AG09309 (cell line): ENCODE measurements at places on chromosomes 2 and 18.

DNA sequence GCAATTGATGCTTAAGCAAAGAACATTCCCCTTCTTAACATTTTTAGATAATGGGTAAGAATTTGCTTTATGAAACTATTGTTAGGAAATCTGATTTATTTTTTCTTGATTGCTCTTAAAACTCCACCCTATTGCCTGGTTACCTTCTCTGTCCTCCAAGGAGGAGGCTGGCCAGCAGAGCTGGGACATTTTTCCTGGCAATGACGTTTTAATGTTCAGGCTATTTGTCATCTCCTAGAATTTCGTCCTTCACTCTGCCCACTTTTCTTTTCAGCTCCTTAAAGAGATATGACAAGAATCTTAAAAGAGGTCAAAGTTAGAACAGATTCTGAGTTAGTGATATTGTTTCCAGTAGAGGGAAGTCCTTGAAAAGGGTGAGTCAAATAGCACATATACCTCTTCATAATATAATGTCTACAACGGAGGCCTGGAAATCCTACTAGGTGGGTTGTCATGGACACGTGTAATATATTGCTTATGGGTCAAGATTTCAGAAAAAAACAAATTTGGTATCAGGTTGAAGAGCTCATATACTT, 141.0 kb downstream of the CMPK2 start:
- no peak for DNase-seq

- peak; percentile 59 for DNase-seq
Observed at GRCh38 chr2:124683536-124684428, 658.7 kb downstream of the CNTNAP5 start.

DNA sequence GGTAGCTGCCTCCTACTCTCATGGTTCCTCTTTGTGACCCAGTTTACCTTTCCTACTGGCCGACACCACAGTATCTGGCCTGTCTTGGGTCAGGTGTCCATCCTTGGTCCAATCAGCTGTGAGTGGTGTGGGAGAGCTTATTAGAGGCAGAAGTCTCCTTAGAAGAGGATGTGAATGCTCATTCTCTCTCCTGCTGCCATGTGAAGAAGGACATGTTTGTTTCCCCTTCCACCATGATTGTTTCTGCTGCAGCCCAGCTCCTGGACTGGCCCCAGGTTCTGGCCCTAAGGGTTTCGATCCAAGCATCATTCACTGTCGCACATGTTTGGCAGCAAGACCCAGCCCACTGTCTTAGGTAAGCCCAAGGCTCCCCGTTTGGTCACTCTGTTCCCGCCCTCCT, 55.3 kb upstream of the TGIF1 start:
- DNase-seq, result no peak

GRCh38 chr2:177478907-177479306, 86.3 kb downstream of the AGPS start:
- DNase-seq, result no peak

GRCh38 chr2:235087832-235088495, 136.1 kb downstream of the SH3BP4 start:
- no peak for DNase-seq

DNA sequence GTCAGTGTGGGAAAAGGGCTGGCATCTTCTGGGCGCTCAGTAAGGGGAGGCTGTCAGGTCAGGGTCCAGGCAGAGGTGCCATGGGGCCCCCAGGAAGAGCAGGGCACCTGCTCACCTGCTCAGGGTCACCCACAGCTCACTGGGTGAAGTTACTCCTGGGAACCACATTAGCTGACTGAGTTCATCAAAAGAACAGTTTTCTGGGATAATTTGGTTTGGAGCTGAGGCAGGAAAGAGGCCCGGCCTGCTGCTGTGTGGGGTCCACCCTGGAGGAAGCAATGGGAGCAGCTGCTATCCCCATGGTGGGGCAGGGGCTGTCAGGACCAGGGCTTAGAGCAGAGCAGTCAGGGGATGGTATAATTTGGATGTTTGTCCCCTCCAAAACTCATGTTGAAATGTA, 97.2 kb upstream of the GPC1 start:
- DNase-seq, result no peak

DNA sequence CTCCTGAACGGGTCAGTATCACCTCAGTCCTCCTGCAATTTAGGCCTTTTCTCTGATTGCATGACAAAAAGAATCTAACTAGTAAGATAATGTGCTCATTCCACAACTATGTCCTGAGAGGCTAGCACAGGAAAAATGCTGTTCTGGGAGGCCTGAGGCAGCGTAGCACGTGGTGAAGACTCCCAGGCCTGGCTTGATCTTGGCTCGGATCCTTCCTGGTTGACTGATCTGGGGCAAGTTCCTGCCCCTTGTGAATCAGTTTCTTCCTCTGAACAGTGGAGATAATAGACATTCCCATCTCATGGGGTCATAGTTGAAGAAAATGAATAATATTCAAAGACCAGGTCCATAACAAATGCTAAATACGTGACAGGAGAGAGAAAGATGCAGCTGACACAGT, 12.3 kb downstream of the FBLN7 start:
- peak; percentile 92 for DNase-seq

DNA sequence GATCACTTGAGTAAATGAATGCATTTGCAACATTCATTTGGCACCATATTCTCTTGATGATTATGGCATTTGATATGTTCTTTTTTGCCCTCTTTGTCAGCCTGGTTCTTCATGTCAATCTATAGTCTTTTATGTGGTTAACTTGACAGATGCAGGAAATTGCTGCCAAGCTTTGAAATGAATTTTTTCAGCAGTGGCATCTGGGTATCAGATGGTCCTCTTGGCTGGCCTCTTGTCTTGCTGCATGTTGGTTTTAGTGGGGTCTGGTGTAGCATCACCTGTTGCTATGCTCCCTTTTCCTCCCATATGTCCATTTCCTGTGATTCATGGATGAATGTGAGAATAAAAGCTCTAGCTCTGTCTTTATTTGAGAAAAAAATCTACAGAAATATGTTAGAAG, 119.9 kb downstream of the DPP4 start:
- no peak for DNase-seq

- DNase-seq, result no peak
Observed at GRCh38 chr2:227616631-227617030, 667 bp upstream of the SCYGR4 start.

DNA sequence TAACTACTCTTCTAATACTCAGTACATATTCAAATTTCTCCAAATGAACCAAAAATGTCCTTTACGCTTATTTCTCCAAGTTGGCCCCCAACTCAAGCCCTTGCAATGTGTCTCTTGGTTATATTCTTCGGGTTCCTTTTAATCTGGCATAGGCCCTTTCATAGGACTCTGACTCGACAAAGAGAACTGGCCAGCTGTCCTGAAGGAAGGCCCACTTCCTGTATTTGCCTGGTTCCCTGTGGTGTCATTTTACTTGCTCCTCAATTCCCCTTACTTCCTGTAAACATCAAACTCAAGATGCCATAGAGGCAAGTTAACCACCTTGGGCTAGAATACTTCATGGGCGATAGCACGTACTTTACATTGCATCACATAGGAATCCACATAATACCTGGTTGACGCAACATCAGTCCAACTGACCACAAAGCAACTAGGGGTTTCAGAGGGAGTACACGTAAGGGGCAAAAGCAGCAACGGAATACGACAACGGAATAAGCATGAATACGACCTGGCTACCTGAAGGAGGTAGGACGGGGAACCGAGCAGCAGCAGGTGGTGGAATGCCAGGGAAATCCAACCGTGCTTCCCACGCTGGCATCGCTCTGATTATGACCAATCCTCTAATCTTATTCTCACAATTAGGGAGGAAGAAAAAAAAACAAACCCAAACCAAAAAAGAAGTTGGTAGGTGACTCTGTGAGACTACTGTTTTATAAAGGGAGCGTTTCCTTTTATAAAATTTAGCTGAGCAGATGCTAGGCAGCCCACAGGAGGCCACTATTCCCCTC, 823 bp upstream of the GORASP2 start:
- DNase-seq, result no peak

DNA sequence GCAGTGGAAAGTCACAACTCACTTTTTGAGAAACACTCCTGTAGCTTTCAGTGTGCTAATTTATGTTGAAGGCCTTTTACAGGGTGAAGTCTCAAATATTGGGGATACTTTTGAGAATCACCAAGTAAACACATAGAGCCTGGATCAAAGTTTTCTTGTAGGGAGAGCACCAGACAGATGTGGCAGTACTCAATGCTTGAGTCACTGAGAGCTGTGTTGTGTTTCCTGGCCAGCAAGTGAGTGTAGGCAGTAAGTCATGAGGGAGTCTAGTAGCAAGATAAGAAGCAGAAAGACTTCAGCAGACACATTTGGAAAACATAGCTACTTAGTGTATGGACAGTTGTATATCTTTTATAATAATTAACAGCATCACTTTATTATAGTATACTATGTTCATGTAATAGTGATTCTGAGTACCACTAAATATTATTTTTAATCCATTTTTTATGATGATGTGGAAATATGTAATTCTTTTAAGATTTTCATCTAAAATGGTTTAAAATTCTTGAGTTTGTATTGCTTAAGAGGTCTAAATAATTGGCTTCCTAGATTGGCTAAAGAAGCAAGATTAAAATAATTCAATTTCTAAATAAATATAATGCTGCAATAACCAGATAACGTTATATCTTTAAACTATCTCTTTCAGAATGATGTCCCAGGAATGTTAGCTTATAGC, 12.8 kb downstream of the PSMD1 start:
- peak; percentile 17 for DNase-seq

DNA sequence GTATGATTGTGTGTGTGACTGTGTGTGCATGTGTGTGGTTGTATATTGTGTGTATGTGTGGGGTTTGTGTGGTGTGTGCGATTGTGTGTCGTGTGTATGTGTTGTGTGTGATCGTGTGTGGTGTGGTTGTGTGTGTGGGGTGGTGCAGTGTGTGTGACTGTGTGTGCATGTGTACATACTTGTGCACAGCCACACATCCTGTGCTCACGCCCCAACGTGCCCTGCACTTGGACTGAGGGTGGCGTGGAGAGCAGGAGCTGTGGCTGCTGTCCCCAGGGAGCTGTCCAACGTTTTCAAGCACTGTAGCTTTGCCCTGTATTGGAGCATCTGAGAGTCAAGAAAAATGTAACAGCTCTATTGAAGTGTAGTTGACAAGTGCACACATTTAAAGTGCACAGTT, 243.2 kb upstream of the HDAC4 start:
- no peak for DNase-seq

GRCh38 chr2:96699021-96699420, 40.8 kb downstream of the LMAN2L start:
- no peak for DNase-seq

GRCh38 chr2:240347373-240347940, 88.0 kb upstream of the GPC1 start:
- no peak for DNase-seq

- DNase-seq, result no peak
Observed at GRCh38 chr2:109474319-109474825, 139.4 kb downstream of the SEPTIN10 start.

- DNase-seq, result no peak
Observed at GRCh38 chr2:29304399-29305060, 189.3 kb downstream of the CLIP4 start.

GRCh38 chr18:33870059-33870458, 292.0 kb downstream of the ASXL3 start:
- no peak for DNase-seq

DNA sequence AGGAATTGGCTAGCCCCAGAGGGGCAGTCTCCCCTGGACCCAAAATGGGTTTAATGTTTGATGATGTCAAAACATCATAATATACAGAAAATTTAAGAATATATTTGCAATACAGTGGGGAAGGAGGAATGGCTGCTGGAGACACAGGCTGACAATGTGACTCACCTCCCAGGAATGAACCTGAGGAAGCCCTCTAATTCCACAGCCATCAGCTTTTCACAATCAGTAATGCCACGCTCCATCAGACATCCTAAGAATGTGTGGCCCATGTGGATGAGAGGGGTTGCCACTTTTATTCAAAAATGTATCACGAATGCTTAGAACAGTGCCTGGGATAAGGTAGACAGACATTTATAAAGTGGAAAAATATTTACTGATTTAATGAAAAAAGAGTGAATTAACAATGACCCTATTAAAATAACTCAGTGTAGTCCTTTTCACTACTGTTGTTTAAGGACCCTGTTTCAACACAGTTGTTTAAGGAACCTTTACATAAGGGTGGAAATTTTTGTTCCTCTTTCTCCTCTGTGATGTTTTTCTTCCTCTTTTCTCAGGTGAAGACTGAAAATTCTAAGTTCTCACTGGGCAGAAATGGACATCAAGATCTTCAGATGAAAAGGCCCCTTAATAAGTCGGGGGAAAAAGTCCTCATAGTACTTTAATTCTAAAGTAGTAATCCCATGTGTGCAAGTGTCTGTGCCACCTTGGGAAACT, 17.5 kb upstream of the TMEM163 start:
- no peak for DNase-seq

GRCh38 chr2:82198809-82199492, 1894.4 kb upstream of the LRRTM1 start:
- no peak for DNase-seq

DNA sequence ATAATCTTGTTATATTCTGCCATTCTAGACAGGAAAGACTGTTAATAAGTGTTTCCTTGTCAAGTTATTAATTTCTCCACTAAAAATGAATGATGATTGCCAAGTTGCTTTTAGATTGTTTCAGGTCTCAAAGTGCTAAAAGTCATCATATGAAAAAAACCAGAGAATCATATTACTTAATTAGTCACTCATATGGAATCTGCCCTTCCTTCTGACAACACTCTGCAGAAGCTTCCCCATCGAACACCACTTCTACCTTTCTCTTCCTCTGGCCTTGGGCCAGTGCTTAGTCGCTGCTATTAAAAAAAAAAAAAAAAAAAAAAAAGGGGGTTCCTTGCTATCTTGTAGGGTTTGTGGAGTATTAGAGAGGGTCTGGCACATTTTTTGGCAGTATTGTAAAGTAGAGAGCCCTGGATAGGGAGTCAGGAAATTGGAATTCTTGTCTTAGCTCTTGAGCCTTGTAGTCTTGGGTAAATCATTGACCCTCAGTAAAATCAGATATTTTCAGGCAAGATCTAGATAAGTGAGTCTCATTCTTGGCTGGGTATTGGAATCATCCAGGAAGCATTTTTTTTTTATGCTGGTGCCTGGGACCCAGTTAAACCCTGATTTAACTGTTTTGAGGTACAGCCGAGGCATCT, 141.7 kb upstream of the CCDC68 start:
- DNase-seq, result no peak

- DNase-seq, result no peak
Observed at GRCh38 chr2:38907743-38908562, 18.3 kb downstream of the ARHGEF33 start.

GRCh38 chr2:195535911-195536522, 121.0 kb upstream of the SLC39A10 start:
- no peak for DNase-seq

- DNase-seq, result no peak
Observed at GRCh38 chr2:200435379-200435778, 74.5 kb downstream of the KCTD18 start.

GRCh38 chr2:73999881-74000597, 15.3 kb downstream of the TET3 start:
- no peak for DNase-seq
